ENCODE measurements at places on chromosomes 2 and 18.
A peak's percentile ranks its signal among the peaks of the same experiment; 100 is the strongest.

DNA sequence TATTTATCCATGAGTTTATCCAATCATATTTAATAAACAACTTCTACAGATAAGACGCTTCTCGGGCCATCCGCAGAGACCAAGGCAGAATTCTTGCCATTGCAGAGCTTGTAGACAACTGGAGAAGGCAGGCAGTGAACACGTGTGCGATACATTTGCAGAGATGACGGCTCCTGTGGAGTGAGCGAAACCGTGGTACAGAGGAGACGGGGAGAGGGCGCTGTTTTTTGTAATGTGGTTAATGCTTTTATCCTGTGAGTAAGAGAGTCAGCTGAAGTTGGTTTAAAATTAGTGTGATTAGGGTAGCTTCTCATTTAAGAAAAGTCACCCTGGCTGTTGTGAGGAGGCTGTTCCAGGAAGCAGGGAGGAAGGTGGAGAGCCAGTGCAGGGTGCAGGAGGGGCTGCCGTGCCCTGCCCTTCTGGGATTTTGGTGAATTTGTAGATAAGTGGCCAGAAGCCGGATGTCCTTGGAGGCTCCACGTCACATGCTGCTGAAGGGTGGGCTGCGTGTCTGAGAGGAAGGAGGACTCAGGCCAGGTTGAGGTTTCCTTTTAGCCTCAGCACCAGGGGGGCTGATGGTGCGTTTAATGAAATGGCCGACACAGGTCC is 151.4 kb downstream of the SNTG2 start:
- DNase-seq = no peak

- no peak for DNase-seq
Measured at GRCh38 chr2:226721541-226721940, 78.1 kb downstream of the IRS1 start.

DNA sequence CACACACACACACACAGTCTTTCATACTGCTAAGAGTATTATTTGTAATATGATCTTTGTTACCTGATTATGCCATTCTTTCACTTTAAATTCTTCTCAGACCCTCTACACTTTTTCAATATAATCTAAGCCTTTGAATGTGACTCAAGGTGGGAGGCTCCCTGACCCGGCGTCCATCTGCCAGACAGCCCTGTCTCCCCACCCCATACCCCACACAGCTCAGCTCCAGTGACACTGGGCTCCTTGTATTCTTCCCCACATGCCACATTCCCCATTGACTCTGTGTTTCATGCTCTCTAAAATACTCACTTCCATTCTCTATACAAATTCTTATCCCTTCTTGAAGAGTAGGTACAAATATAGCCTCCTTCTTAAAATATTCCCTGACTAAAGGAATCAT is 442.2 kb downstream of the TGIF1 start:
- DNase-seq = no peak

DNA sequence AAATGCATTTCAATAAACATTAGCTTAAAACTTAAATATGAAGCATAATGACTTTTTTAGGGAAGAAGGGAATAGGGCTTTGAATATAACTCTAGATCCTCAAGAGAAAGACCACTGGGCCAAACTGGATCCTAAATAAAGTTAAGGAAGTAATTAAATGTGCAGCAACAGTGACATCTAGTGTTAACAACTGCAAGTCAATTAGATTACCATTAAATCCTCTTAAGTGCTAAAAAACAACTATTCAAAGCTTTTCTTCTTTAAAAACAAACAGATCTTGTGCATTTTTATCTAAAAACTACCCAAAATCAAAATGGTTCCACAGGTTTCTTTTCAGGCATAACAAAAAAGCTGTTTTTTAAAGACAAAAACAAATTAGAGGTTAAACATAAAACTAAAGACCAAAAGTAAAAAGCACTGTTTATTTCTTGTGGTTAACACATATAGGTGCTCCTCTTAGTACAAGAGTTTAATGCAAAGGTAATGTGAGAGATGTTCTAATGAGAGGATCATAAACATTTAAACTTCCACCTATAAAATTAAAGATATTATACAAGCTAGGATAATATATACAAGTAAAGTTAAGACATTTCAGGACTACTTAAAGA is 111.4 kb downstream of the THADA start:
- DNase-seq = peak; percentile 57

DNA sequence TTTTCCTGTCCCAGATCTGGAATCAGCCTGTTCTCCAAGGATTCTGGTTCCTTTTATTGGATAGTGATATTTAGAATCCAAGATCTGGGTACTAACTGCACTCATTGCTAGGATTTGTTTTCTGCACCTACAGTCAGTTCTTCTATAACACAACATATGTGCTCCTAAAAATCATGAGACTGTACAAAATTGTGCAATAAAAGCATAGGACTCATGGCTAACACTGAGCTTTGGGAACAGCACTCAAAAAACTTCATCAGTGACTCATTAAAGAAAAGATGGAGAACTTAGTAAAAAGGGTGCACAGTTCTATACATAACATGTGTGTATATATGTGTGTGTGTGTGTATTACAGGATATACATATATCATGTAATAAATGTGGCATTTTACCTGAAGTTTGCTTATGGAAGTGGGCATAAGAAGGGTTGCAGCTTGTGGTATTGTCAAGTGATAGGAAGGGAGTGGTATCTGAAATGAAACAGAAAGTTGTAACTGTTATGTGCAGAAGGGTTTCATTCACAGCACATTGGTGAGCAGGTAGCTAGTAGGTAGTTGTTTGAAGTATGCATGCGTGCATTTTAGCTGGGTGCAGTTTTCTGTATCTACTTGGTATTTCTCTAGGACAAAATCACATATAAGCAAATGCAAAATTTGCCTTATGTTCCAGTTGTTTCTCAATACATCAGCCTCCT is 5.9 kb upstream of the SCYGR2 start:
- DNase-seq = no peak

Measured in HL-60 (cell line).